ENCODE measurements at places on chromosomes 7 and 10.

- DNase-seq: no peak
Observed at GRCh38 chr7:31958226-31958625, 112.0 kb downstream of the PDE1C start.

- no peak for DNase-seq
Observed at GRCh38 chr7:37964196-37964595, 43.8 kb downstream of the EPDR1 start.

- no peak for DNase-seq
Observed at GRCh38 chr7:35905555-35905954, 104.7 kb downstream of the SEPTIN7 start.

DNA sequence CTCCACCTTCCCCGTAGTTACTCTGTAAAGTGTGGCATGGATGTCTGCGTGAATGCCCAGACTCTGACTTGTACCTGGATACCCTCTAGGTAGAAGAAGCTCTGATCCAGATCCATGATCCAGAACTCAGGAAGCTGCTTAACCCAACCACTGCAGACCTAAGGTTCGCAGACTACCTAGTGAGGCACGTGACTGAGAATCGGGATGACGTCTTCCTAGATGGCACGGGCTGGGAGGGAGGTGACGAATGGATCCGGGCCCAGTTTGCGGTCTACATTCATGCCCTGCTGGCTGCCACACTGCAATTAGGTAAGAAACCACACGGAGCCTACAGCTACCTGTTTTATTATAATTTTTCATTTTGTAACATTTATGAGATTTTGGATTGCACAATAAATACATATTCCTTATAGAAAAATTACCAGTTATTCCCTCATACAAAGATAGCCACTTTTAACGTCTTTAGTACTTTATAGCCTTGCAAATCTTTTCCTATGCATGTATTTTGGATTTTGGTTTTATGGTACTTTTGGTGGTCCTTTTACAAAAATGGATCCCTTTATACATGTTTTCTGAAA is 77.9 kb downstream of the AVL9 start:
- no peak for DNase-seq

- peak; percentile 81 for DNase-seq
Observed at GRCh38 chr7:71408271-71408670, 276.3 kb downstream of the GALNT17 start.

DNA sequence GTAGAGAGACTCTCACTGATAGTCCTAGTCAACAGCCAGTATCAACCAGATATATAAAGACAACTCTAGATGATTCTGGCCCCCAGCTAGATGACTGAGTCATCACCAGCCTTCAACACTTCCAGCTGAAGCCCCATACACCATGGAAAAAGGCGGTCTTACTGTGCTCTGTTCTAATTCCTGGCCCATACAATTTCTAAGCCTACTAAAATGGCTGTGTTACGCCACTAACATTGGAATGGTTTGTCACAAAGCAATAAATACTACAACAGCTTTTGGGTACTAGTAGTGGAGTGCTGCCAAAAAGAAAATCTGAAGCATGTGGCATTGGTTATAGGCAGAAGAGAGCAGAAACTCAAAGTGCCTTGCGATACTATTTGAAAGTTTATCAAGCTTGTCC is 13.0 kb upstream of the TES start:
- no peak for DNase-seq

GRCh38 chr7:10128748-10129147 is 844.9 kb upstream of the PHF14 start:
- DNase-seq: no peak

GRCh38 chr10:44511601-44512000 is 126.7 kb upstream of the CXCL12 start:
- DNase-seq: no peak

DNA sequence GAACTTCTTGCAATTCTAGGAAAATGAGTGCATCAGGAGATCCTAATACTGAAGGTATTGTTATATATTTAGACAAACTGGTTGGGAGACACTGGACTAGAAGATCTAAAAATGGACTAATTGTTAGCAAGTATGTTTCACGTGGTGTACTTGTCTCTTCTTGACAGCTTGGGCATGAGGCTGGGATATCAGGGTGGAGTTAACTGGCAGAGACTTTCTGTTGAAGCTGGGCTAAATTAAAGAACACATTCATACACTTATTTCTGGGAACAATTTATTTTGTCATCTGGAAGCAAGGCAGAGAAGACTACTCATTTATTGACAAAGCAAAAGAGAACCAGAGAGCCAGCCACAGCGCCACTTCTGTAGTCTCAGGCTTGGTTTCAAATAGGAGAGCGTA is 25.9 kb downstream of the TYW1 start:
- DNase-seq: no peak

DNA sequence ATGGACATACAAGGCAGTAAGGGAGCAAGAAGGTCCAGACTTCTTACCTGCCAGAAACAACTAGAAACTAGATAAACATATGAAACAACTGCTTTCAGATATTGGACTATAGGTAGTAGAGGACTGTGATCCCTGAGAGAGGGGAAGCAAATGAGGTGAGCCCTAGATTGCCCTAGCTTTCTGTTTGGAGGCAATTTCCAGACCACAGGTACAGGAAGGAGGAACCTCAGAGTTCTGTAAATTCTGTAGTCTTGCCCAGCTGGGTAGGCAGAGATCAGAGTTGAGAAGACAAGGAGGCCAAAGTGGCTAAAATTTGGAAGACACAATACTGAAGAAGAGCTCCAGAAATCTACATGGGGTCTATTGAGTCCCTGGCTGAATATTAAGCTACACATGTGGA is 21.0 kb downstream of the CDK6 start:
- no peak for DNase-seq

DNA sequence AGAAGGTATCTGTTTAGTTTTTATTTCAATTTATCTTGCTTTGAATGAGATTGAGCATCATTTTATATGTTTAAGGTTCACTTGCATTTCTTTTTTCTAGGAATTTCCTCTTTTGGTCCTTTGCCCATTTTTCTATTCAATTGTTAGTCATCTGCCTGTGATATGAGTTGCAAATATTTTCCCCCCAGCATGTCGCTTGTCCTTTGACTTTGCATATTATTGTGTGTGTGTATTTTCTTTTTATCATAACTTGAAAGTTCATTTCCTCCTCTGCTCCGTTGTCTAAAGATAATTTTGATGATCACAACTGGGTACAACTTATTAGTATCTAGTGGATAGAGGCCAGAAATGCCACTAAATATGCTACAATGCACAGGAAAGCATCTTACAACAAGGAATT is 132.7 kb upstream of the MDFIC start:
- no peak for DNase-seq

DNA sequence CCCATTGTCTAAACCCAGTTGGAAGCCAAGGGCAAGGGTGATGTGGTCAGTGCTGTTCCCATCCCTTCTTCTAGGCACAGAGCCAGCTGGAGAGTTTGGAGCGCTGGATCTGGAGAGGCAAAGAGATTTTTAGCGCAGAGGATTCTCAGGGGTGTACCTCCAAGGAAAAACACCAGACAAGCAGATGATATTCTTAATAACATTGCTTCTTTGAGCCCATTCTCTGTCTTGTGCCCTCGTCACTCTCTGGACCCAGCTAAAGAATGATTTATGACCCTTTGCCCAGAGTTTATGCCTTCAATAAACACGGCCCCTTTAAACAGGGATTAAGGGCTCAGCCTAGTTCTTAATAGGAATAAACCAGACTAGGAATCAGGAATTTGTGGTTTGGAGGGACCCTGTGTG is 4.7 kb upstream of the HIP1 start:
- DNase-seq: no peak

- DNase-seq: no peak
Observed at GRCh38 chr7:137647905-137648565, 198.7 kb downstream of the DGKI start.

Measured in cerebellar nuclear complex (tissue), 1 donor.